Central memory CD8-positive, alpha-beta T cell (primary cell): ENCODE measurements at places on chromosomes 5 and 9.

- DNase-seq, result no peak
Measured at GRCh38 chr5:165143741-165144140, 1638.3 kb downstream of the MAT2B start.

GRCh38 chr9:120711841-120712538 is 2.3 kb downstream of the MEGF9 start:
- no peak for DNase-seq

- no peak for DNase-seq
Measured at GRCh38 chr9:25964239-25964638, 286.0 kb upstream of the TUSC1 start.

DNA sequence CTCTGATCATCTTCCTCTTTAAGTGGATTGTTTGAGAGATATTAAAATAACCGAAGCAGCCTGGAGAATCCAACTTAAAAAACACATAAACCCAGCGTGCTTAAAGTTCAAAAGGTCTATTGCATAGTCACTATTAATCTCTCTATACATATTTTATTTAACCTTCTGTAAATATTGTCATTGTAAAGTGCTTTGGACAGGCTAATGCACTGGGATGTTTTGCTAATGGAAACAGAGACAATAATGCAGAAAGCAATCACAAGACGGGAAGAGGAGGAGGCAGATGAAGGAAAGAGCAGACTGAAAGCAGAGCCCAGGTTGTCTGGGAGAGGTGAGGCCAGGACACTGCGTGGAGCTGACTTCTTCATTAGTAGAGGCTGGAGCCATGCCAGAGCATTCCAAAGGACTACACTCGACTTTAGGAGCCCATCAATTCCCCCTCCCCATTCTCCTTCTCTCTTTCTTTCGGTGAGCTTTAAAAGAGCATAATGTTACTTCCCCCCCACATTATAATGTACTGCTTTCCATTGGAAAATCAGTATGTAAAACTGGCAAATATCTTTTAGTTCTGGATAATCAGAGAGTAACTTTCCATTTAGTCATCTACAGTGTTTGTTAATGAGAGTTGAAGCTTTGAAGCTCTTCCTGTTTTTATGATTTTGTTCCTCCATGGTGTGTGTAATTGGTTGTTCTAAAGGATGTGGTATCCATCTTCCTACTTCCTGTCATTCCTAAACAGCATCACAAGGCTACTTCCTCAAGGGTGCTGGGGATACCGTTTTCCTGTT is 307.3 kb upstream of the MPDZ start:
- DNase-seq, result no peak

DNA sequence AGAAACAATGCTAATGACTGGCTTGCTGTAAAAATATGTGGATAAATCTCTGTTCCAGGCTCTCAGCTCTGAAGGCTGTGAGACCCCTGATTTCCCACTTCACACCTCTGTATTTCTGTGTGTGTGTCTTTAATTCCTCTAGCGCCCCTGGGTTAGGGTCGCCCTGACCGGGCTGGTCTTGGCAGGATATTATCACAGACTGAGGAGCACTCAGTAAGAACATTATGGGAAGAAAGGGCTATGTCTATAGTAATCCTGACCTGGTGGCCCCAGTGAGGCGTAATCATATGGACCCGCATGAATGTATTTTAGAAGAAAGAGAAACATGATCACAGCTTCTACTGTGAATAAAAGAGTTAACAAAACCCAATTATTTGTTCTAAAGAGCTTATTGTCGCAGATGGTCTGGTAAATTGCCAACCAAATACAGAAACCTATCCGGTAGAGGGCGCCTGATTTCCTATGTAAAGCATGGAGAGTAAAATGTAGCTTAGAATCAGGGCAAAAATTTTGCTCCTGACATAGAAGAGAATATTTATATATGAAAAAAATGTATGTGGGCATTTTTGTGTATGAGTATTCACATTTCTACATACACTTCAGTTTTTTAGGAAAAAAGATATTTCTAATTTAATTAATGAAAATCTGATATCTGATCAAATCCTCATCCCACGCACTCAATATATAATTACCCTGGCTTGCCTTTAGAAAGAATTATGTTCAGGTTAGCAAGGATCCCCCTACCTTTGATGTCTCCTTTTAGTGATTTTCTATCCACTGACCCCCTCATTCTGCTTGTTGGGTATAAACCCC is 5.8 kb upstream of the IFNA1 start:
- no peak for DNase-seq

DNA sequence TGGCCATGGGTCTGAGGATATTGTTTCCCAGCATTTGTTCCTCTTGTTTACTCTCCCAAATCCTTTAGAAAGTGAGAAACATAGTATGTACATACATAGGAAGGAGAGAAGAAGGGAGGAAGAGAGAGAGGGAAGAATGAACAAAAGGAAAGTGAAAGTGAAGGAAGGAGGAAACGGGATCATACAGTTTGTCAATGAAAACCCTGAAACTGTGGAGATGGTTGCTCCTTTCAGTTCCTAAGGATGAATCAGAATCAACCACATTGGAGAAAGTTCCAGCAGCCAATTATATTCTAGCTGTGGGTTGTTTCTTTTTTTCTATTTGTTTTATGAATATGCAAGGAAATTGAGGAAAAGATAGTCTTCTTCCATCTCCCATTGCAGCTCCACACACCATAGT is 396.5 kb downstream of the MLLT3 start:
- DNase-seq, result no peak

- DNase-seq, result no peak
Measured at GRCh38 chr9:105319202-105319813, 74.9 kb downstream of the SLC44A1 start.

DNA sequence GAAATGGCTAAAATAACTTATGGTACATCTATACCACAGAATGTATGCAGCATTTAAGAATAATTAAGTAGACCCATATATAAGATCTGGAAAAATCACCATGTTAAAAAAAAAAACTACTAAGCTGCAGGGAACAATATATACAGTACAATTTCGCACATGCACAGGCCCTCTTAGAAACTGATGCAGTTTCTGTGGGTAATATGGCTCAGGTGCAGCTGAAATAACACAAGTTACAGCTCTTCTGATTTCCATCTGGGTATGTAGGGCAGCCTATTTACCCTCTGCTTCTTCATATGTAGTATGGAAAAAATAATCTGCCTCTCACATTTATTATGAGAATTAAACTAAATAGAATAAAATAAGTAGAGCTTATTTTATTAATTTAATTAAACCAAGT is 82.9 kb downstream of the YIPF5 start:
- DNase-seq, result no peak

GRCh38 chr9:81964218-81965171 is 21.2 kb downstream of the SPATA31D3 start:
- no peak for DNase-seq

DNA sequence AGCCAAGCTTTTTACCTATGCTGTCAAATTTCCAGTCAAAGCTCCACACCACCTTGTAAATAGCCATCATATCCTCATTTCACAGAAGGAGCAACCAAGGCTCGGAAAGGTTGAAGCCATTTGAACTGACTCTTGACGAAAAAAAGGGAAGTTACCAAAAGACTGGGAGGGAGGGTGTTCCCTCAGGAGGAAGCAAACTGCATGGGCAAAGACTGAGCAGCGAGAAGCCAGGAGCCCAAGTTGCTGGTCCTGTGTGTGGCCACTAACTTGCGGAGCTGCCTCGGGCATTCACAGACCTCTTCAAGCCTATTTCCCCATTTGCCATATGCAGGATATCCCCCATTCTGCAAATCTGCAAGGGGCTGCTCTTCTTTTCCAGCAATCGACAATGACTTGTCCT is 37.4 kb downstream of the TTLL11 start:
- no peak for DNase-seq

- DNase-seq, result no peak
Measured at GRCh38 chr5:69493396-69494133, 975 bp downstream of the OCLN start.

- peak; percentile 45 for DNase-seq
Measured at GRCh38 chr5:177472460-177473442, 683 bp downstream of the DBN1 start.

DNA sequence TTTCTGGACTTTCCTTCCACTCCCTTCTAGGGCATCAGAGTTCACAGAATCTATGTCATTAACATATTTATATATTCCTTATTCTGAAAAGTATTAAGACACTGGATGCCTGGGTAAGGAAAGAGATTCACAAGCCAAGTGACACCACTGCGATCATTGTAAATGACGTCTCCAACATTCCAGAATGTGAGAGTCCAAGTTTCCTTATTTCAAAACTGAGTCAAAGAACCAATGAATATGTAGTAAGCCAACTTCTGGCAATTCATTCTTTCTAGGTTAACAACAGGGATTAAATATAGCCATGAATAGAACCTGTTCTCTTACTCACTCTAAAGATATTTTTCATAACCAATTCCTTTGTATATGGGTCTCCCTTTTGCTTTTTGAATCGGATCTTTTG is 18.1 kb downstream of the RAI14 start:
- DNase-seq, result no peak

- no peak for DNase-seq
Measured at GRCh38 chr9:99555792-99556191, 265.9 kb upstream of the NR4A3 start.

DNA sequence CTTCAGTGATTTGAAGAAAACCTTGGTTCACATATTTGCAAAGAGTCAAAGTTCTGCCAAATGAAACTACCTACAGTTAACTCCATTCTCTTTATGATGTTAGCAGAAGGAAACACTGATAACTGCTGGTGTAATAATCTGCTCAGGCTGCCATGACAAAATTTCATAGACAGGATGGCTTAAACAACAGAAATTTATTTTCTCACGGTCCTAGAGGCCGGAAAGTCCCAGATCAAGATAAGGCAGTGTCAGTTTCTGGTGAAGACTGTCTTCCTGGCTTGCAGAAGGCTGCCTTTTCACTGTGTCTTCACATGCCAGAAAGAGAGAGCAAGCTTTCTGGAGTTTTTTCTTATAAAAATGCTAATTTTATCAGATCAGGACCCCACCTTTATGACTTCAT is 102.4 kb upstream of the PARP8 start:
- peak; percentile 44 for DNase-seq

GRCh38 chr5:115423541-115423940 is 121.0 kb downstream of the FEM1C start:
- no peak for DNase-seq

DNA sequence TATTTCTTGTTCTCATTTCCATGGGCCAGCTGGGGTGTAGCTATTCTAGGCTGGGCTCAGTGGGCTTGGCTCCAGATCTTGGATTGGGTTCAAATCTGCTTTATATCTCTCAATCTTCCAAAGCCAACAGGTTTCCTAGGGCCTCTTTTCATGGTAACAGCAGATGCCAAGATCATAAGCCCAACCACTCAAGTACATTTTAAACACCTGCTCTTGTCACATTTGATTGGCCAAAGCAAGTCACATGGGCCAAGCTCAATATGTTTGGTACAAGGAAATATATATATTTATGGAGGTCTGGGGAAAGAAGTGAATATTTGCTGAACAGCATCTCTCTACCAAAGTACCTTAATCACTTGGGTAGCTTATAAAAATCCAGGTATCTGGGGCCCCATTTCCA is 49.5 kb downstream of the MRRF start:
- DNase-seq, result no peak

- no peak for DNase-seq
Measured at GRCh38 chr9:93234600-93234999, 50.7 kb downstream of the WNK2 start.

GRCh38 chr5:155546075-155546474 is 532.5 kb downstream of the KIF4B start:
- no peak for DNase-seq

DNA sequence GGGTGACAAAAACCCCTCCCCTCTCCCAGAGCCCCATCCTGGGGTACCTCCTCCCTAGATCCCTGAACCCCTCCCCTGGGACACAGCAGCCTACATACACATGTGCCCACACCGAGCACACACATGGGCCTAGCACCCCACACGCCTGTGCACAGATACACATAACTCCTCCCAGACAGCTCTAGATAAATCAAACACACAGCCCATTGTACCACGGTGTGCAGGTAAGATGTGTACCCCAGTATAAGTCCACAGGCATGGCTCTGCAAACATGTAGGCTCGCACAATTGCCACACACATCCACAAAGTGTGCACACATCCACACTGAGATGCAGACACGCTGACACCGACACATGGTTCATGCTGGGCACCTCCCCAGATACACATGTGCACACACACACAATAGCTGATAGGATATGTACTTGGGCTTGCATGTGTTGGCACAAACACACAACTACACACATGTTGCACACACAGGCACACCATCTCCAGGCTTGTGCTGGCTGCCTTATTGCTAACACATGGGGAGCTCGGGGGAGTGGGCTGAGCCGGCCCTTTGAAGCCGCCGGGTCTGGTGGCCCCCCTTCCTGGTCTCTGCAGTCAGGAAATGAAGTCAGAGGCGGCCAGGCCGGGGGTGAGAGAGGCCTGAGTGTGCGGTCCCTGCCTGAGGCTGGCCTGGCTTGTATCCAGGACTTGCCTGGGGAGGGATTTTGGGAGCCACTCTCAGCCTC is 30.2 kb downstream of the GOLGA2 start:
- no peak for DNase-seq

DNA sequence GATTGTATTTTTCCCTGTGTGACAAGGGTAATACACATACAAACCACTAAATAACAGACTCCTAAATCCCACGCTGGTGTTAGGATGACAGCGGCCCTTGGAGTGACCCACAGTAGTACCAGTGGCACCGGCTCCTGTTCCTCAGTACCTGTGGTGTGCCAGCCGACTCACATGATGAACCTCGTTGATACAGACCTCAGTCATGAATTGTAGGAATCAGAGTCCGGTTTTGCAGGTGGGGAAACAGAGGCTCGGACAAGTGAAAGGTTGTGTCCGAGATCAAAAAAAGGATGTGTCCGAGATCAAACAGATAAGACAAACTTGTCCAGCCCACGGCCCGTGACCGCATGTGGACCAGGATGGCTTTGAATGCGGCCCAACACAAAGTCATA is 78.0 kb downstream of the AMBP start:
- peak; percentile 5 for DNase-seq

GRCh38 chr9:98087420-98088354 is 31.2 kb downstream of the NANS start:
- DNase-seq, result no peak

GRCh38 chr5:95759634-95760033 is 28.5 kb downstream of the RHOBTB3 start:
- DNase-seq, result no peak

- DNase-seq, result no peak
Measured at GRCh38 chr5:141850244-141850768, 27.9 kb downstream of the PCDH1 start.

DNA sequence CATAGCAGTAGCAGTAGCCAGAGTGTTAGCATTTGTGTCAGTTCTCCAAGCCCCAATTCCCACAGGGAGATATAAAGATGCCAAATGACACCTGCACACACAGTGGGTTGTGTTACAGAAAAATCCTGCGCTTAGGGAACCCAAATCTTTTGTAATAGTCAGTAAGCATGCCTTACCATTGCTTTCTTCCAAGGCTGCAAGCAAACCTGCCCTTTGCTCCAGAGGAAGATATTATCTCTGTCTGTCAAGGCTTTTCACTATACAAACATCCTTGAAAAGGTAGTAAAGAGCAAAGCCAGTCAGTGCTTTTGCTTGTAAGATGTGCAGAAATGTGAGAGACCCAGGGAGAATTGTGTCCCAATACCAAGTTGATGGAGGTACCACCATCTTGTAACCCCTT is 2.9 kb downstream of the ANKDD1B start:
- no peak for DNase-seq

GRCh38 chr5:167713896-167714295 is 577.5 kb upstream of the WWC1 start:
- DNase-seq, result no peak

GRCh38 chr5:122156724-122157325 is 27.5 kb downstream of the ZNF474 start:
- DNase-seq, result no peak
